Mucosa of gallbladder (tissue), 1 donor: ENCODE measurements at places on chromosomes 4 and X.
A peak's percentile ranks its signal among the peaks of the same experiment; 100 is the strongest.

- DNase-seq: no peak
Measured at GRCh38 chr4:6316461-6317003, 46.9 kb downstream of the WFS1 start.

GRCh38 chrX:68375803-68376202, 57.5 kb downstream of the OPHN1 start:
- DNase-seq: no peak

- no peak for DNase-seq
Measured at GRCh38 chr4:48237996-48238645, 31.5 kb downstream of the TEC start.

GRCh38 chrX:44144177-44144945, 171.2 kb upstream of the NDP start:
- DNase-seq: no peak

DNA sequence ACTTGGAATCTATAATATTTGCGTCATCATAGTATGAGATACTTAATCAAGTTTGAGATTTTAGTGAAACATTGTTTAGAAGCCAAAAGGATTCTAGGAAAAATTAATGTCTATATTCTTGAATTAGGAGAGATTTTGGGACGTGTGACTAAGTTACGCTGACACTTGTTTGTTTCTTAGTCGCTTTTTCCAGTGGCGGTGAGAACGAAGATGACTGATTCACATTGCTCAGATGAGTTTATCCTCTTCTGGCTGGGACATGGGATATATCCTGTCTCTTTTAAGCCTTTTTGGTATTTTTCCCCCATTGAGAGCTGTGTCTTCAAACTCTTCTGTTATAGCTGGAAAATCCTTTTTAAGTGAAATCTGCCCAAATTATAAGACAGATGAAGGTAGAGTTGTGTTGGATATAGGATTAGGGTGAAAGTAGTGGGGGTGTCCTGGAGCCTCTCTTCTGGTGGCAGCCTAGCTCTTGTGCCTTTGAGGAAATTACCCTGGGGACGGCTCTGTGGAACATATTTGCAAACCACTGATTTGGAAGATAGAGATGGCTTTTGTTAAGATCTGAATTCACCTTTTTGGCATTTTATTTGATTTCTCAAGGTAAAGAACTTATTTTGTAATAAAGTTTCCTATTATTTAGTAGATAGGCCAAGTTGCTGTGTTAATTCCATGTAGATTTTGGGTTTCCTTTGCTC, 49.7 kb downstream of the HTT start:
- DNase-seq: no peak

DNA sequence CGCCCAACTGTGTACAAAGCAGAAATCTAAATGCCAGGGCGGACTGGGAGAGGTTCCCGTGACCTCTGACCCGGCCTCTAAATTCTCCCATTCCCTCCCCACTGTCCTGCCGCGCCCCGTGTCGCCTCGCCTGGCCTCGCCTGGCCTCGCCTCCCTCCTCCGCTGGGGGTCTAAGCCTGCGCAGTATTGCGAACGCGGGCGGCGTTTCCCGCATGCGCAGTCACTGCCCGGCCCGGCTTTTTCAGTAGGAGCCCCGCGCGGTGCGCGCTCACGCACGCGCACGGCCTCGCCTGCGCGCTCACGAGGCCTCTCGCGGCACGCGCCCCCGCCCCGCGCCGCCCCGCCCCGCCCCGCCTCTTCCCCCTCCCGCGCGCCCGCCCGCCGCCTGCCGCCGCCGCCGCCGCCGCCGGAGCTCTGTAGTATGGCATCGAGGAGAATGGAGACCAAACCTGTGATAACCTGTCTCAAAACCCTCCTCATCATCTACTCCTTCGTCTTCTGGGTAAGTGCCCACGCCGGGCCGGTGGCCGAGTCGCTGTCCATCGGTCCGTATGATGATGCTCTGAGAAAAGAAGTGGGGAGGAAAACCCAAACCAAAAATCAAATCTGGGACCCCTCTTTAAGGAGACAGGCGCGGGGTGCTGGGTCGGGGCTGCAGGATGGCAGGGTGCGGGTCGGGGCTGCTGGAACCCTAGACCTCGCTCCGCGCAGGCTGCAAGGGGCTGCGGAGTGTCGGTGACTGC, at the start of gene TSPAN7:
TSS of gene TSPAN7 (plus strand) at position 417 of the 743 bp plus-strand sequence. CDS start at position 422, 5 bp downstream.
- peak; percentile 80 for DNase-seq
